Activated CD4-positive, alpha-beta T cell treated with anti-CD3 and anti-CD28 coated beads, Interleukin-2, Interleukin-4, amounts not matched to agents 100 ng/mL and 50 ng/mL, durations not matched to agents 16 hours and 8 hours (primary cell): ENCODE measurements at places on chromosomes 3 and 15.

- peak; percentile 77 for DNase-seq
Observed at GRCh38 chr3:129314386-129315222, 35.9 kb downstream of the HMCES start.

DNA sequence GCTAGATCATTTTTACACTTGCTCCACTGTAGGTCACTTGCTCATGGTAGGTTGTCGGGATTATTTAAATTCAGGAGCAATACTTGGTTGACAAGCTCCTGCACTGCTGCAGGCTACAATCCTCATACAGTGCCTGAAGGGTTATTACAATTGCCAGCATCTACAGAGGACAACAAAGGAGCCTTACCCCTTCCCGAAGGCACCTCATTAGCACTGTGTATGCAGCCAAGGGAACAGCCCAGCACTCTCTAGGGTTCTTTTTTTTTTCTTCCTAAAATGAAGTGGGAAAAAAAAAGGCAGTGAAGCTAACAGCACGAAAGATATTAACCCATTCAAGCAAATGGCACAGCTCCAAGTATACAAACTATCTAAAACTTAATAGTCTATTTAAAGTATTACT lies 142.7 kb downstream of the ULK4 start:
- no peak for DNase-seq

- no peak for DNase-seq
Observed at GRCh38 chr3:127015282-127016042, 32.5 kb downstream of the PLXNA1 start.

- DNase-seq = no peak
Observed at GRCh38 chr3:171890398-171890797, 47.2 kb downstream of the TMEM212 start.

DNA sequence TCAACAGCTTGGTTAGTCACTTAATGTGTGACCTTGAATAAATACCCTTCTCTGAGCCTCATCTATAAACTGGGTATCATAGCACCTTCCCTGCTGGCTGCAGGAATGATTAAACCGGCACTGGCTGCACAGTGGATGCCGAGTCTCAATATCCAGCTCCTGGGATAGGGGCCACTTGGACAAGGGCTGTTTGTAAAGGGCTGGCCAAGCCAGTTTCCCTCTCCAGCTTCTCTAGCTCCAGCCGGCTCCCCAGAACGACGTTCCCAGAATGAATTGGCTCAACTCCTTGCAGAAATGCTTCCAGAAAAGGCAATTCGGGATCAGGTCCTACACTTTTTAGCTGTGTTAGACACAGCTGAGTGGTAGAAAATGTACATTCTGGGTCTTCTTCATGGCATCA lies 58.8 kb downstream of the LSM3 start:
- no peak for DNase-seq

DNA sequence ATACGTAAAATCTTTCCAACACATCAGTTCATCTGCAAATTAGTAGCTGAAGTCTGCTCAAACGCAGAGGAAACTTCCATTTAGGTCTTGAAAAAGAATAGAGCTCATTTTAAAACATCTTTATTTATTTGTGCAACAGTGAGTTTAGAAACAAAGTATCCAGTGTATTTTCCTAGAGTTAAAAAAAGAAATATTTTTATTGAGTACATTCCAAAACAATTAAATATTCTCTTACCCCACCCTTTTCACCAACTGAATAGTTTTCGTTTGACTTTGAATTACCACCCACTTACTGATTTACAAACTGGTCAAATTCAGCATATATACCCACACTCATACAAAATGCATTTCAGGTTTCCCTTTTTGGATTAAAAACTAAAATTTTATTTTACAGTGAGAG lies 104.7 kb downstream of the ZBTB20 start:
- no peak for DNase-seq

DNA sequence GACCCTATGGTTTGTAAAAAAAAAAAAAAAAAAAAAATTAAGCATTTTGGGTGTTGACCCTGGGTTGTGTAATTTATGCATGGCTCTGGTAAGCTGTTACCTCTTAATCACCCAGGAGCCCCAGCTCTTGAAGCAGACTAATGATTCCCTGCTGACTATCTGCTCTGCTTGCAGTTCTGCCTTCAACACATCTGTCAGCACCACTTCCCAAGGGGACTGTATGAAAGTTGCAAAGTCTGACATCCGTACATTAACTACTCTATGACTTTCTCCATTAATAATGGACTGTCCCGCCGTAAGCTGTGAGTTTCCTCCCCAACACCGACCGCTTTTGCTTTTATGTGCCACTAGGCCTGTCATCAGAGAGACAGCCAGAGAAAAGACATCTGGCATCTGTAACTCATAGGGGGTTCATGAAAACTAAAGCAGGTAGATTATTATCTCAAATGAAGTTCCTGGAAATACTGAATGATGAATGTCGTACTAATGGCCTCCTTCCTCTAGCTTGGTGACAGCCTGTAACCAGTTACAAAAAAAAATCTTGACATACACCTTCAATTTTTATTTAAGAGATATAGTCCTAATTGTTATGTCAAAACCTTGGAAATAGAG lies 271.5 kb downstream of the IL5RA start:
- DNase-seq = no peak
